ENCODE measurements at places on chromosomes 4 and X. TPM values are rescaled to one million over a fixed set of nuclear protein-coding genes. Genes with fewer than 3 reads are reported as not detected.

Gene RBMXL3
- not detected for total RNA-seq

Gene F8A1
- 47.9 TPM for total RNA-seq

Gene DRP2
- 0.91 TPM for total RNA-seq

Gene SLC2A9
- total RNA-seq, result 0.77 TPM

All from activated naive CD8-positive, alpha-beta T cell treated with anti-CD3 and anti-CD28 coated beads, Interleukin-2, amount 10 ng/mL, durations not matched to agents 7 days and 5 days (primary cell).